ENCODE measurements at places on chromosomes 12 and 14. TPM values are rescaled to one million over a fixed set of nuclear protein-coding genes. Genes with fewer than 3 reads are reported as not detected.

The MIS18BP1 gene
- total RNA-seq: 29.7 TPM

The KIF26A gene
- not detected for total RNA-seq

The PKP2 gene
- 0.29 TPM for total RNA-seq

The SPX gene
- 2.9 TPM for total RNA-seq

The KIF5A gene
- 0.29 TPM for total RNA-seq

The CMA1 gene
- not detected for total RNA-seq

The FAM90A1 gene
- total RNA-seq: not detected

DNA sequence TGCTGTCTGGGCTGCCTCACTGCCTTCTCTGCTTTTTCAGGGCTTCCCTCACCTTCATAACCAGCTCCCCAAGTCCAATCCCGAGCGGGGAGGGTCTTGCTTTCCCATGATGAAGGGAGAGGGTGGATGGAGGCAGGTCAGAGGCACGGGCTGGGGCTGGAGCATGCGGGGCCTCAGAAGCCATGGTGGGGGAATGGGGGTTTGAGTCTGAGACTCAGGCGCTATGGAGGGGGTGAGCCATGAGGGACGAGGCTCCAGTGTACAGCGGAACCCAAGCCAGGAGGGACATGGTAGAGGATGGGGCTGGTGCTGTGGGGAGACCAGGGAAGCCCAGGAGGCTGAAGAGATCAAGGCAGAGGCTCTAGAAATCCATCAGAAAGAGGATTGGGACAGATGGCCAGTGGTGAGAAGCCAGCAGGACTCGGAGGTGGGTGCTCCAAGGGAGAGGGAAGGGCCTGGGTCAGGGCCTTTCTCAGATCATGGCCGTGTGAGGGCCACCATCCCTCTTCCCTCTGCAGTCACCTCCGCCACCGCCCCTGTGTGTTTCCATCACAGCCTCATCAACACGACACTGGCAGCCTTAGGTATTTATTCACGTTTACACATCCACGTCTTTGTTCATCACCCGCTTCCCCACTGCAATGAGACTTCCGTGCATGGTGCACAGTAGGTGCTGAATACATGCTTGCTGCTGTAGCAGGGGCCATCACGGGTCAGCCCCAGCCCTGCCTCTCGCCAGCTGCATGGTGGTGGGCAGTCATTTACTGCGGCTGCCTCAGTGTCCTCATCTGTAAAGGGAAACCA lies 144.7 kb downstream of the ADGRD1 start:
- DNase-seq: peak; percentile 60

GRCh38 chr14:85528080-85528896 lies 1.7 kb upstream of the FLRT2 start:
- DNase-seq: peak; percentile 92

GRCh38 chr14:74401504-74402241 lies 24.3 kb downstream of the SYNDIG1L start:
- peak; percentile 87 for DNase-seq

DNA sequence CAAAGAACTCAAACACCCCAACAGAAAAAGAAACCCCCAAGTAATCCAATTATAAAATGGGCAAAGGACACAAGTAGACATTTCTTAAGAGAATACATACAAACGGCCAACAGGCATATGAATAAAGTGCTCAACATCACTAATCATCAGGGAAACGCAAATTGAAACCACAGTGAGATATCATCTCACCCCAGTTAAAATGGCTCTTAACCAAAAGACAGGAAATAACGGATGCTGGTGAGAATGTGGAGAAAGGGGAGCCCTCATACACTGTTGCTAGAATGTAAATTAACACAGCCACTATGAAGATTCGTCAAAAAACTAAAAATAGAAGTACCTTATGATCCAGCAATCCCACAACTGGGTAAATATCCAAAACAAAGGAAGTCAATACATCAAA lies 52.4 kb downstream of the CLMN start:
- DNase-seq: no peak

DNA sequence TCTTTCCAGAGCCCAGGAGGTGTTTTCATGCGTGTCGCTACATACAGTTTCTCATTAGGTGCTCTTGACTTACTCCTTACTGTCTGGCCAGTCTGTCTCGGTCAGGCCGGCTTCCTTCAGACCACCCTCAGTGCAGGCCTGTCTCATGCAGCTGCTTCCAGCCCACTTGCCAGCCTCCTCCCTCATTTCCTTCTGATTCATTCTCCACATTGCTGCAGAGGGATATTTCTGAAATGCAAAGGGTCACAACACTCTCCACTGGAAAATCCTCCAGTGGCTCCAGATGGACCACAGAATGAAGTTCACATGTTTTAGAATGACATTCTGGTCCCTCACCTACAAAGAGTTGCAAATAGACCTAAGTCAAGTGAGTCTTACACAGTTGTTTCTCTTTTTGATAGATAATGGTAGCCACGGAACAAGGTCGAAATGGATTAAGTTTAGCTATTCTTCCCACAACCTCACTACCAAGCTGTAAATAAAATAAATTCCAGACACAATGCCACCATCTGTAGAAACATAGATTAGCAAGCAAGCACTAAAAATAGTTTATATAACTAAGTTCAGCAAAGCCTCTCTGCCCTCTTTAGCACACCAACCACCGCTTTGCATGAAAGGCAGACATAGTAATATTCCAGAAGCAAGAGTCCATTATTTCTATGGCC lies 146.9 kb downstream of the ESR2 start:
- no peak for DNase-seq

DNA sequence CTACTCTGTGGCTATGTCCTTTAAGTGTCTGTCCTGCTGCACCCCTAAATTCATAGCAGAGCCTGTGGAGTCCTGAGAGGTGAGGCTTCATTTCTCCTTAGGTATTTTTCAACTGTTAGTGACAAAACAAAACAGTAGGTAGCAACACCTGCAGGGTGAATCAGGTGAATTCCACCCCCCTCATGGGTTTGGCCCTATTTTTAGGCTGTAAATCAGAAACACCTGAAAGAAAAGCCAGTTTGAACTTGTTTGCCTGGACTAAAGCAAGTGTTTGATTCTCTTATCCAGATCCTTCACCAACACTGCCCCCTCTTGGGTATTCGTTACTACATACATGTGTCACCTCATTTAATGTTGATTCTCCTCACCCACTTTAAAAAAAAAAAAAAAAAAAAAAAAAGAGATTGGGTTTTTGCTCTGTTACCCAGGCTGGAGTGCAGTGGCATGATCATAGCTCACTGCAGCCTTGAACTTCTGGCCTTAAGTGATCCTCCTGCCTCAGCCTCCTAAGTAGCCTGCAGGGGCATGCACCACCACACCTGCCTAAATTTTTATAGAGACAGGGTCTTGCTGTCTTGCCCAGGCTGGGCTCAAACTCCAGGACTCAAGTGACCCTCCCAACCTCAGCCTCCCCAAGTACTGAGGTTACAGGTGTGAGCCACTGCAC lies 10.3 kb downstream of the TBPL2 start:
- DNase-seq: peak; percentile 70

DNA sequence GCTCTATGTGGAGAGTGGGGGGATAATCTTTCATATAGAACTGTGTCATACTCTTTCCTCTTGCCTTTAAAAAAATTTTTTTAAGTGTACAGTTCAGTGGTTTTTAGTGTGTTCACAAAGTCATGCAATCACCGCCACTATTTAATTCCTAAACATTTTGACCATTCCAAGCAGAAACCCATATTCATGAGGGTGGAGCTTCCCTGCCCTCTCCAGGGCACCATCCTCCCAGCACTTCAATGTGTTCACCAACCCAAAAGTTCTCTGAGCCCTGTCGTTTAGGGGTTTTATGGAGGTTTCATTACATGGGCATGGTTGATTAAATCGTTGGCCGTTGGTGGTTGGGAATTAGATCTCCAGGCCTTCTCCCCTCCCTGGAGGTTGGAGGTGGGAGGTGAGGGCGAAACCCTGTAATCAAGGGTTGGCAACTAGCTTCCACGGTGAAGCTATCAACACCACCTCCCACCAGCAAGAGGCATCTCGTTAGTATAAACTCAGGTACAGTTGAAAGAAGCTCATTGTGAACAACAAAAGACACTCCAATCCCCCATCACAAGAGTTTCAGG lies 42.8 kb upstream of the WNK1 start:
- no peak for DNase-seq

DNA sequence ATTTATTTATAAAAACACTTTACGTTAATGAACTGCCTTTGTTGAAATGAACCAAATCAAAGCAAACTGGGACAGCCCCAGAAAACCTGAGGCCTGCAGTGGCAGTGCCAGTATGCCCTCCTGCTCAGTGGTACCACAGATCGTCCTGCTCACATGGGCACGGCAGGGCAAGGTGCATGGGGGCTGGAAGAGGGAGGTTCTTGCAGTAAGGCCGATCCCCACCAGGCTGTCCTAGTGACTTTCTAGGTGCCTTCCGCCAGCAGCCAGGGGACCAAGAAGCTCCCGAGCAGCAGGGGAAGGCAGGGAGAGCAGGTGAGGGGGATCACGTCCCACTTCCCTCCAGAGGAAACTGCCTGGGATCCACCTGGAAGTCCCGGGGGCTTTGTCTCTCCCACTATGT lies 63.9 kb downstream of the TESC start:
- DNase-seq: no peak

DNA sequence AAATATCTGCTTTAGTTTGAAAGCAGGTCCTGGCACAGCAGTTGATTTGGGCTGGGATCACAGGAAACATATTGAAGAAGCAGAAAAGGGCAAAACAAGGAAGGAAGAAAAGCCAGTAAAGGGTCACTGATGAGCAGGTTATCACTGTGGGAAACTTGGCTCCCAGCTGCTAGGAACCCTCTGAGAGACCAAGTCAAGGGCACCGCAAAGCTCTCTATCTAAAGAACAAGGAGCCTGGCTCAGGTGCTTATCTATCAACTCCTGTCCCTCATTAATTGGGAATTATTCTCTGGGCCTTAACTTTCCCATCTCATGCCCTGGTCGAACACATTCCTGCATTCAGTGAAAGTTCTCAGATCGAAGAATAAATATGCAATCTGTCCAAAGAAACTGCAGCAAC lies 450.9 kb upstream of the RPL10L start:
- no peak for DNase-seq

Measured in osteoblast (primary cell).